ENCODE measurements at places on chromosomes 2 and 18.

DNA sequence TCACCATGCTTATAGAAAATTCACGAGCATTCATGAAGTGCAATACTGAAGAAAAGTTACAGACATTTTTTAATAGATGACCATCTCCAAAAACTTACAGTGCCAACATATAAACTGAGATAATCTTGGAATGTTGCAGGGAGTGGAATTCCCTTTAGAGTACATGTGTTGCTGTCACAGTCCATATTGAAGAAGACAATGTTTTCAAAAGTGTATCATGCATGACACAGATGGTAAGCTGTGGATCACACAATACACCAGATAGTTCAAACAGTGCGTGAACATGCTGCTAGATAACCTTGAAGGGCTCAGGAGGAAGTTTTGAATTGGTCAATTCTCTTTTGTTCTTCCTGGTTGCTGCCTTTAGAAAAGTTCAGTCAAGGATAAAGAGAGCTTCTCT, 1644.3 kb upstream of the NXPH2 start:
- DNase-seq = no peak

DNA sequence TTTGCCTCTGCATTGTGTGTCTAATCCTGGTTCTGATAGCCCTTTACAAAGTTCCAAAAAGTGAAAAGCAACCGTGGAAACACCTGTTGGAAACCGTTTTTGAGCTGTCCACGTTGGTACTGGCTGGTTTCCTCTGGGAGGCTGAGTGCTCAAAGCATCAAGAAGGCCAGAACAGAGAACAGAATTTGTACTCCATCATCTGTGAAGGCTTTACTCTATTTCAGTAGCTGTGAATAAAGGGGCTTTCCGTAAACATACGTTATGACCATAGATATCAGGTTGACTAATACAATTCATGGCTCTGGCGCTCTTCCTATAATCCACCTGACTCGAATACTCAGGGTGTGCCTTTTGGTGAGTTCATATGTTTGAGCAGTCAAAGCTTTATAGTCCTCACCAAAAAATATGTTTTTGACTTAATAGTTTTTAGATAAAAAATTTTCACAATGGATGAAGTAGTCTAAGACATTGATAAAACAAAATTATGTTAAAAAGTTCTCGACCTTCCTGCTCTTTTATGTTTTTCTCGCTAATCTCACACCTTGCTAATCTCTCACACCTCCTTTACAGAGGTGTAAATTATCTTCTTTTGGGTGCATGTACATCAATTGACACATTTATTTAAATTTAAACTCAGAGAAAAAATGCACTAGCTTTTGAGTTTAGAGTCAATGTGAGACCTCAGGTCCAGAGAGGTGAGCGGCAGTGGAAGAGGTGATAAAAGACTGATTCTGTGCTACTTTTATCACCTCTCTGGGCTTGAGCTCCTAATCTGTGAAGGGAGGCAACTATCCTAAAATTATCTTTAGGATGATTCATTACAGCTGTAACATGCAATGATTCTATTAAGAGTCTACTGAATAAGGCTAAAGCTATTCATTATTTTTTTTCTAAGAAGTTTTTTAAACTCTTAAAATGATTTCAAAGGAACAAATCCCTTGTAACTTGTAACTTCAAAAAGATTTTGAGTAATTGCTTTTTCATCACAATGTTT, 65.3 kb downstream of the CXCR4 start:
- no peak for DNase-seq

DNA sequence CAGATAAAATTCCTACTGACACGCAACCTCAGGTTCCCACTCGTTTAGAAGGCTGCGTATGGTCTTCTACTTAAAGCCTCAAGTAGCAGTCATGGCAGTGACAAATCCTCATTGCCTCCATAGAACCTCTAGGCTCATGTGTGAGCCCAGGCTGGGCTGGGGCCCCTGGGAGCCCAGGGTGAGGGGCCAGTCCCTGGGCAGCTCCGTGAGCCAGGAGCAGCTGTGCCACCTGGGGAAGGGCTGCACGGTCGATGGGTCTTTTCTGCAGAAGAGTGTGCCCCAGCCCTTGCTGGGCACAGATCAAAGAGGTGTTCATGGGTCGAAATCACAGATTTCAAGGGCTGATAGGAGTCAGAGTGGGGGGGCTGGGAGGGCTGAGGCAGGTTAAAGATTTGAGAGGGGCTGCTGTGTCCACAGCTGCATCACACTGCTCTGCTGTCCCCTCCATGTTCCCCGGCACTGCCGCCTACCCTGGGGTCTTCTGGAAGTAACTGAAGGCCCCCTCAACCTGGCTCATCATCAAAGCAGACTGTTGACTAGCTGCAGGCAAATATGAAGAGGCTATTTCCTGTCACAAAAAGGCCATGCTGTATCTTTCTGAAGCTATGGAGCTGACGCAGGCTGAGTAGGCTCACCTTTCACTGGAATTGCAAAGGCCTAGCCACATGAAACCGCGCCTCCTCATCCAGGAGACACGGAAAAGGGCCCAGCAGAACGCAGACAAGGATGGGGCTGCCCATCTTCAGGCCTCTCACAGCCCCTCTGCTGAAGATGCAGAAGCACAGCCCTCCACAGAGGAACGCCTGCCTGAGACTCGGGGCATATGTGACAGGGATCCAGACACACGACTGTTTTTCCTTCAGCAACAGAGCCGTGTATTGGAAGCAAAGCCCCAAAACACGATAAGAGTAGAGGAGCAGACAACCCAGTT, 35.7 kb upstream of the ALPP start:
- DNase-seq = no peak

- DNase-seq = no peak
Observed at GRCh38 chr2:239249776-239250175, 151.0 kb downstream of the HDAC4 start.

- no peak for DNase-seq
Observed at GRCh38 chr2:21220930-21221329, 97.2 kb downstream of the TDRD15 start.

DNA sequence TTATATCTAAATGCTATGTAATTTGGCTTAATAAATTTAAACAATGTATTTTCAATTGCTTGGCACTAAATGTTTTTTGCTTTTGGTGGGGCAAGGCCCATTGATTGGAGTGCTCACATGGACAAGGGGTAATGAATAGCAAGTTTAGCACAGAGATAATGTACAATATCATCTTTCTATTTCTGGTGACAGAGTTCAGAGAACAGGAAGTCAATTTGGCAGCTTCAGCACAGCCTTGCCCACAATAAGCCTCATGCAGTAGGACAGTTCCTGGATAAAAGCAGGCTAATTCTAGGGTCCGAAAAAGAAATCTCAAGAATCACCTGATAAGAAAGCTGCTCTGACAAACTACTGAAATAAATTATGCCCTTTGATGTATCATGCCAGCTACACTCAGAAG, 443.9 kb upstream of the FSHR start:
- DNase-seq = no peak

GRCh38 chr18:35282353-35282752, 7.7 kb downstream of the ZSCAN30 start:
- DNase-seq = no peak

DNA sequence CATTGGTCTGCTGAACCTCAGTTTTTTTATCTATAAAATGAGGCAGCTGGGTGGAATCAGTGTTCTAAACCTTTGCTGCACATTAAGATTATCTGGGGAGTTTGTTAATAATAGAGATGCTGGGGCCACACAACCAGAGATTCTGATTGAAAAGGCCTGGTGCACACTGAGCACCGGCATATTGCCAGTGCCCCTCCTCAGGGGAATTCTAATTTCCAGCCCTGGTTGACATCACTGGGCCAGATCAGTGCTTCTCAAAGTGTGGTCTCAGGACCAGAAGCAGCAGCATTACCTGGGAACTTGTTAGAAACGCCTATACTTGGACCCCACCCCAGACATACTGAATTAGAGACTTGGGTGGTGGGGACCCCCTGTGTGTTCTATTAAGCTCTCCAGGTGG, 112.5 kb downstream of the SETBP1 start:
- DNase-seq = no peak

GRCh38 chr2:67625690-67626475, 228.8 kb downstream of the ETAA1 start:
- DNase-seq = no peak

GRCh38 chr2:106521016-106521415, 33.9 kb downstream of the CD8B2 start:
- DNase-seq = no peak

DNA sequence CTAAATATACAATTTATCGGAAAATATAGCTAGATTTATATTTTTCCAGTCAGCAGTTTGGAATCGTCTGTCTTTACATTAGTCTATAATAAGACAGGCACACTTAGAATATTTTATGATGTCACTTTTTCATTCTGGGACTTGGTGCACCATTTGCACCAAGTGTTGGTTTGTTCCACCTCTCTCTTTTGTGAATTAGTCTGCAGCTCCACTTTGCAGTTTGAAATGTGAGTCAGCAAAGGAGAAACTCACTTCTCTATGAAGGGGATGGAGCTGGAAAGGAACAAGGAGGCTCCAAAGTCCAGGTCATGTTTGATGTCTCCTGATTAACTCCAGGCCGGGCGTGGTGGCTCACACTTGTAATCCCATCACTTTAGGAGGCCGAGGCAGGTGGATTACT, 63.8 kb upstream of the RTN4 start:
- no peak for DNase-seq

GRCh38 chr2:165720511-165720910, 73.5 kb downstream of the GALNT3 start:
- DNase-seq = no peak

DNA sequence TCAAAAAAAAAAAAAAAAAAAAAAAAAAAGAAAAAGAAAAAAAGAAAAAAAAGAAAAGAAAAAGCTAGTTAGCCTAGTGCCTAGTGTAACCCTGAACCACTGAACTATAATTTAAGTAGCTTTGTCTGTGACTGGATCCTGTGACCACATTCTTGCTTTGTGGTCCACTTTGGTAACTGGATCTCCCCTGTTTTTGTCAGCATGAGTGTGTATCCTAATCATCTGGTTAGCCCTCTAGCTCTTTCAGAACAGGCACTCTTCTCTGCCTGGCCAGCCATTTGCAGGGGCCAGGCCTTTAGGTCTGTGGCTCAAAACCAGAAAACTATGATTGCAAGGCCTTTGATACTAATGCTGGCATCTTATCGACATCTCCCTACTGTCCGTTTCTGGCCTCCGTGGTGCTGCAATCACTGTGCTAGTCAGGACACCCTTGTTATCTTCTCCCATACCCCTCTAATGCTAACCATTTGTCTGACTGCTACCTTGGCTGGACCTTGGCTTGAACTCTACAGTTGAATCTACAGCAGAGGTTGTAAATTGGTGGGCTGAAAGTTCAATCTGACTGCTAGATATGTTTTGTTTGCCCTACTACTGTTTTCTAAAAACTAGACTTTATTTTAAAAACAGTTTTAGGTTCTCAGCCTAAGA, 40.5 kb downstream of the RBKS start:
- no peak for DNase-seq

- DNase-seq = no peak
Observed at GRCh38 chr2:67997903-67998302, 64.9 kb downstream of the C1D start.

DNA sequence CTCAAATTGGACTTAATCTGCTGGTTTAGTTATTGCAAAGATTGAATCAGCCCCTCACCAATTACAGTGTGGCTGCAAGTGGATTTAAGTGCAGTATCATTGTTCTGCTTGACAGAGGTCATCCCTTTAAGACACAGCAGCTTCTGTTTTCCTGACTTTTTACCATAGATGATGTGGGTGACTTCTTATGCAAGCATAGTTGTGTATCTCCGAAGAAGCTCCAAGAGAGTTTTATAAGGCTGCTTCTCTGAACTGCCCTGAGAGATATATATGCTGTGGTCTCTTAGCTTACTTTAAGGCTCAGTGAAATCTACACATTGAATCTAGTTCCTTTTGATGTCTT, 3.5 kb downstream of the TRIB2 start:
- no peak for DNase-seq

DNA sequence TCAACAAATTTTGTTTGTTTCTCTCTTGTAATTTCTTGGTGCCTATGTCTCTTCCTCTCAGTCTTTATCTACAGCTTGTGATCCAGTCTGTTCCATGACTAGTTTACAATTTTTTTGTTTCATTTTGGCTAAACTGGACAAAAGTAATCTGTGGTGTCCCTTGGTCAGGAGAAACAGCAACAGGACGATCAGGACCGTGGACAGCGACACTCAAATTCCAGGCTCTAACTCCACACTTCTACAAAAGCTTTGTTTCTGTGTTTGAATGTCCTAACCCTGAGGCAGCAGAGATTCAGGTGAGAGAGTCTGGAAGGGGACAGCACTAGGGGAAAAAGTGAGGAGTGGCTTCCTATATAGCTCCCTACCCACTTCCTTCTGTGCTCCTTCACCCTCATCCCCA, 593.3 kb upstream of the FANCL start:
- DNase-seq = peak; percentile 27

GRCh38 chr18:2009942-2010697, 561.2 kb downstream of the METTL4 start:
- no peak for DNase-seq

DNA sequence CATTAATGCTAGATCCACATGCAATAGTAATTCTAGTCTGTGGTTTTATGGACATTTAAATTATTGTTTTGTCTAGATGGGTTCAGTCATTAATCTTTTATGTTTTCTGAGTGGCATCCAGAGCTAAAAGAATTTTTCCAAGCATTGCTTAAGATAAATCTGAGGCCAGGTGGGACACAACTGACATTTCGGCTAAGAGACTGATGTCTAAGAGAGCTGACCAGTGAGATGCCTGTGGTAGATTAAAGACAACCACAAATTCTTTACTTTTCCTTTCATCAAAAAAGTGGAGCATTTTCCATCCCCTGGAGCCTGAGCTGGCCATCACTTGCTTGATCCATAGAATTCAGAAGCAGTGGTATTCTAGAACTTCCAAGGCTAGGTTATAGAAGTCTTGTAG, 182.2 kb downstream of the NRP2 start:
- DNase-seq = no peak

- DNase-seq = no peak
Observed at GRCh38 chr2:130824492-130825061, 12.1 kb upstream of the ARHGEF4 start.

- no peak for DNase-seq
Observed at GRCh38 chr2:3180082-3180908, 197.3 kb downstream of the EIPR1 start.

DNA sequence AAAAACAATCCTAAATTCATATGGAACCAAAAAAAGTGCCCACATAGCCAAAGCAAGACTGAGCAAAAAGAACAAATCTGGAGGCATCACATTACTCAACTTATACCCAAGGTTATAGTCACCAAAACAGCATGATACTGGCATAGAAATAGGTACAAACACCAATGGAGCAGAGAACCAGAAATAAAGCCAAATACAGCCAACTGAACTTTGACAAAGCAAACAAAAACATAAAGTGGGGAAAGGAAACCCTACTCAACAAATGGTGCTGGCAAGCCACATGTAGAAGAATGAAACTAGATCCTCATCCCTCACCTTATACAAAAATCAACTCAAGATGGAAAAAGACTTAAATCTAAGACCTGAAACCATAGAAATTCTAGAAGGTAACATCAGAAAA, 40.5 kb downstream of the CRYGD start:
- DNase-seq = no peak

All from right renal cortex interstitium (tissue), 3 donors.